Cardiac muscle cell (in vitro differentiated cells and primary cell): ENCODE measurements at places on chromosomes 12 and 14. TPM values are rescaled to one million over a fixed set of nuclear protein-coding genes. Genes with fewer than 3 reads are reported as not detected.
A peak's percentile ranks its signal among the peaks of the same experiment; 100 is the strongest.

DNA sequence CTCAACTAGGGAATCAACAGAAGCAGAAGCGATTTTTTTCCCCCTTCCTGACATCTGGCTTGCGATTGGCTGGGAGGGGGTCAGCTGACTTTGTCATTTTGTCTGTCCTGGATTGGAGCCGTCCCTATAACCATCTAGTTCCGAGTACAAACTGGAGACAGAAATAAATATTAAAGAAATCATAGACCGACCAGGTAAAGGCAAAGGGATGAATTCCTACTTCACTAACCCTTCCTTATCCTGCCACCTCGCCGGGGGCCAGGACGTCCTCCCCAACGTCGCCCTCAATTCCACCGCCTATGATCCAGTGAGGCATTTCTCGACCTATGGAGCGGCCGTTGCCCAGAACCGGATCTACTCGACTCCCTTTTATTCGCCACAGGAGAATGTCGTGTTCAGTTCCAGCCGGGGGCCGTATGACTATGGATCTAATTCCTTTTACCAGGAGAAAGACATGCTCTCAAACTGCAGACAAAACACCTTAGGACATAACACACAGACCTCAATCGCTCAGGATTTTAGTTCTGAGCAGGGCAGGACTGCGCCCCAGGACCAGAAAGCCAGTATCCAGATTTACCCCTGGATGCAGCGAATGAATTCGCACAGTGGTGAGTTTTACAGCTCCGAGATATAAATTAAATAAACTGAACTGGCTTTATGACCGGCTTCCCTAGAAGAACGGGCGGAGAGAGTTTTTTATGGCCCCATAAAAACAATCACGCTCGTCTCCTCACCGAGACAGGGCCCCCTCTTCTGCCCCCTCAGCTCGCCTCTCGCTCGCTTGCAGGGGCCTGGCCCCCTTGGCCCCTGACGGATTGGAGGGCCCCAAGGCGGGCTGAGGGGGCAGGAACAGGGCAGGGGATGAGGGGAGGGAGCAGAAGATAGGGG lies at the start of gene HOXC6:
Gene HOXC6, plus strand, starts transcription at position 127 of the 888 bp plus-strand sequence. Its CDS starts 82 bp downstream, at position 209.
- DNase-seq = no peak

DNA sequence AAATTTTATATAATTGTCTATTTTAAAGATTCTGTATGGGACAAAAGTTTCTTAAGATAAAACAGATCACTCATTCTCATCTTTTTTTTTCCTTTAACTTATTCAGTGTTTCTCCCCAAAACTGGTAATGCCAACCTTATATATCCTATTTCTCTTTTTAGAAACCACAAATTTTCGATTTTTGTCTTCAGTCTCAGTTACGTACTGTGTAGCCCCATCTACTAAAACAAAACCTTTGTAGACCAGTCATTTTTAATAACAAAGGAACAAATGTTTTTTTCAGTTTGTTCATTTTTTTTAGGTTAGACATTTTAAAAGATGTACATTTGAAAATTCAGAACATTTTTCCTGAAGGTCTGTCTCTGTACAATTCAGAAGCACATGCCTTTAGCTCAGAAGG lies 18.2 kb downstream of the PNMA1 start:
- no peak for DNase-seq

DNA sequence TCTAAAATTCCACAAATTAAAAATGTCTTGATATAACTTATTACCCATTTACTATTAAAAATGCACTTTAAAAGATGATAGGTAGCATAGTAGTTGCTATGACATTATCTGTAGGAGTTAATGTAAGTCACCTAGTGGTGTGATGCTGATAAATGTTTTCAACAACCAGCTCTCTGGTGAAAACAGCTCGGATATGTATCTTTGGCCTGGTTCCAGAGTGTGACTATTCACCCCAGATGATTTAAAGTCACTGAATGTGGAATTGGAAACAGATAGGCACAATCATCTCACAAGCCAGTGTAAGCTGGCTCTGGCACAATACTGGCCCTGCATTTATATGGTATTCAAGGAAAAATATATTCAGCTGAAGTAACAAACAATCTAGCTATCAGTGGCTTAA lies 9.2 kb upstream of the CCDC196 start:
- DNase-seq = no peak

DNA sequence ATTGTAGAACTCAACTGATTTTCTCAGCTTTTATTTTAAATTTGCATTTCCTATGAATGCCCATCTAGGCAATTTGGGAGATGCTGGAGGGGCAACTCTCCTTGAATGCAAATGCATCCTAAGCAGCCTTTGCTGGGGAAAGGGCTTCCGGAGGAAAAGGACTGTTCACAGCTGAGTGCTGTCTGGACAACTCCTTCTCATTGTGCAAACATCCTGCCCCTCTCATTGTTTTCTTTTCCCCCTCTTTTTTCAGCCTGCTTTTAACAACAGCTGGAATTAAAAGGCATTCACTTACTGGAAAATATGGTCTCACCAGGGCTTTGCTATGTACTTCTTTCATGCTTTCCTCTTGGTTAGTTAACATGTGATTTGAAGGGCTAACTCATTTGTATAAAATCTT lies 397.8 kb downstream of the FUT8 start:
- no peak for DNase-seq

DNA sequence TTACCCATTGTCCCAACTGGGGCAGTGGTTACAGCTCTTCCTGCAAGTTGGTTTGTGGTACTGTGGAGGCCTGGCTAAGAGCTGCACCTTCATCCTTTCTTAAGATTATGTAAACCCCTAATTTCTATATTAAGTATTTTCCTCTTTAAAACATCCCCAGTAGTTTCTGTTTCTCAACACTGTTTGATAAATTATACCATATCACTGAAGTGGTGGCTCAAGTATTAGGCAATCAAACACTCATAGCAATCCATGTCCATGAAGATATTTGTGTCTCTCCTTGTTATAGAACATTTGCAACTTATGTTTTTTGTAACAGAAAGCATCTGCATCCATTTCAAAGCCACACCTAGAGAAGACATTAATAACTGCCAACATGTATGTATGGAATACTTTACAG lies 31.8 kb downstream of the ATXN3 start:
- peak; percentile 33 for DNase-seq

DNA sequence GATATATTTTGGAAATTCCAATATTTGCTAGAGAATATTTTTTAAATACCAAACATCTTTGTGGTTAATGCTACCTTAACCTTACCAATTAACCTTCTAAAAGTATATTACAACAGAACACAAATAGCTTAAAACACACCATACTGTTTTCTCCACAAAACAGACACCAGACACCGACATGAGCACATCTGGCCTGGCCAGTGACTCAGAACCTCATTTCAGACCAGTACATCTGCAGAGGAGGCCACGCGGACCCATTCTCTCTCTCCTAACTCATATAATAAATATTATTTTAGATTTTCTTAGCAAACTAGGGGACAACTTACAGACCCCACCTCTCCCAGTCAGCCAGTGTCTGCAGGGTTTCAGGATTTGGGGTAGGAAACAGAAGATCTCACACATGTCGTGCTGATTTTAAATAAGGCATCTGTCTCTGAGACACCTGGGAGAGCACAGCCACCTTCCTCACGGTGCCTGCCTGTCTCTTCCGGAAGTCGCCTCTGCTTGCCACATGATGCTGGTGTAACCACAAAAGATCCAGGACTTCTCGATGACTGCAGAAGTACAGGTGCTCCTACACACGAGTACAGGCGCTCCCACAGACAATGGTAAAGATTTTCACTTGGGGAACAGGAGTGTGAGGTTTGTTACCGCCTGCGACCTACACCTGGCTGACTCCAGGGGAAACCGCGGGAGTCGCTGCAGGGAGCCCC lies 9.7 kb upstream of the ANKLE2 start:
- no peak for DNase-seq

Gene RNASE3
- polyA plus RNA-seq = not detected in 2 replicates

Gene NOXRED1
- not detected in 2 replicates for polyA plus RNA-seq

Gene SLC16A7
- polyA plus RNA-seq = 1.1 and 2.4 TPM in 2 replicates
